ENCODE measurements at places on chromosomes 7 and 10. TPM values are rescaled to one million over a fixed set of nuclear protein-coding genes. Genes with fewer than 3 reads are reported as not detected.

Gene SRRM3
- 2.1 TPM for total RNA-seq

Gene MSMB
- total RNA-seq = 0.34 TPM

Gene SNX8
- total RNA-seq = 15.2 TPM

Gene KMT2C
- 62.9 TPM for total RNA-seq

Gene POLR2J3
- 10.3 TPM for total RNA-seq

Gene TEX36
- total RNA-seq = not detected

Gene ACHE
- under 0.01 TPM for total RNA-seq

Gene VAX1
- not detected for total RNA-seq

Gene DNAJB12
- total RNA-seq = 37.7 TPM

Gene PIK3AP1
- total RNA-seq = 0.64 TPM

Gene INTS15
- 9.9 TPM for total RNA-seq

Gene SORCS3
- total RNA-seq = not detected

Gene CAV1
- total RNA-seq = 483 TPM

Gene OAT
- 124 TPM for total RNA-seq

Gene CYP3A4
- not detected for total RNA-seq

Gene TLL2
- 17.7 TPM for total RNA-seq

Gene NPSR1
- not detected for total RNA-seq

Gene CD36
- total RNA-seq = 1.0 TPM

Gene SLC39A12
- not detected for total RNA-seq

Gene CYP3A7
- 0.07 TPM for total RNA-seq

Gene COL17A1
- 884 TPM for total RNA-seq

Gene FAM20C
- total RNA-seq = 24.7 TPM

Gene GRID1
- not detected for total RNA-seq

Gene SLC13A1
- not detected for total RNA-seq

Gene RGR
- total RNA-seq = not detected

Gene NUPR2
- not detected for total RNA-seq

Gene TMEM196
- not detected for total RNA-seq

Gene PRSS37
- total RNA-seq = not detected

Gene INHBA
- total RNA-seq = 8.5 TPM

Gene SFTPD
- total RNA-seq = 1.0 TPM

Gene PRLHR
- total RNA-seq = not detected

Gene TRIM50
- total RNA-seq = not detected

Gene COA1
- 45.5 TPM for total RNA-seq

Gene STRIP2
- total RNA-seq = 9.6 TPM

Gene WNT2
- not detected for total RNA-seq

Gene INMT
- total RNA-seq = not detected

Gene ABCB1
- total RNA-seq = not detected

Gene TMEM184A
- total RNA-seq = 8.5 TPM

Gene PAX4
- not detected for total RNA-seq

Gene FAM221A
- 4.4 TPM for total RNA-seq
